GDM1 (cell line): ENCODE measurements at places on chromosomes 13 and 19.
A peak's percentile ranks its signal among the peaks of the same experiment; 100 is the strongest.

DNA sequence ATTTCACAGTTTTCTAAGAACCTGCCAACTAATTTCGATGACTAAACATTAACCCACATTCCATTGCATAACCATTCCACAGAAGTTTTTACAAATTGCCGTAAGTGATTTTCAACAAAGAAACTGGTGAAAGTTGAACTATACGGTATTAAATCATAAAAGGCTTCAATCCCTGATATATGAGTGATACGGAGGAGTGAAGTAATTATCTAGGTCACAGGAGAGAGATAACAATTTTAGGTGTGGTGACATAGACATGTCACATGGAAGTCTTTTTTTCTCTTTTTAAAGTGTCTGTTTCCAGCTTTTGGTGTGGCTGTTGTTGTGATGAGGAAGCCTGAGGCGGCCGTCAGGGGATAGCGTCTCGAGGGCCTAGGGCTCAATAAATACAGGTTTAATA, 29.4 kb downstream of the TBC1D4 start:
- no peak for DNase-seq

DNA sequence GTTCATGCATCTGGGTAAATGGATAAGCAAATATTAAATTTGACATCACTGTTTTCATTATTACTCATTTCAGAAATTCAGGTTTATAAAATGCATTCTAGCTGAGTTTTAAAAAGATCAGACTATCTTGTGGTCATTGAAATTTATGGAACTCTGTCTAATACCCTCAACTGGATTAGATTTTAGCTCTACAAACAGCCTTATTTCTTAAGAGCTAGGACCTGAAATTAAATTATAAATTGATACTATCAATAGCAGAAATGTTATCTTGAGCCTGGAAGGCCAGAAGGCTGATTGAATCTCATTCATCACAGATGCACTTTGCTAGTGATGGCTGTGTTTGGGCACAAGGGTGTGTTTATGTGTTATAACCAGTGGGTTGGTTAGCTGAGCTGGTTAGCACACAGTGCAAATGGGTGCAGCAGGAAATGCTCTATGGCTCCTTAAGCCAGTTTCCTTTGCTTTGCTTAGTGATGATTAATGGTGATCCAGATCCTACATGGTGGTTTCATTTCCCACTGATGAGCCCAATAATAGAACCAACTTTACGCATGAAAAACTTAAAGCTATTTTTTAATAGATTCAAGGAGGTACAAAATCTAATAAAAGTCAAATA, 310.8 kb upstream of the KLF12 start:
- no peak for DNase-seq

- peak; percentile 35 for DNase-seq
Measured at GRCh38 chr13:45092663-45093062, 27.6 kb upstream of the GTF2F2 start.

DNA sequence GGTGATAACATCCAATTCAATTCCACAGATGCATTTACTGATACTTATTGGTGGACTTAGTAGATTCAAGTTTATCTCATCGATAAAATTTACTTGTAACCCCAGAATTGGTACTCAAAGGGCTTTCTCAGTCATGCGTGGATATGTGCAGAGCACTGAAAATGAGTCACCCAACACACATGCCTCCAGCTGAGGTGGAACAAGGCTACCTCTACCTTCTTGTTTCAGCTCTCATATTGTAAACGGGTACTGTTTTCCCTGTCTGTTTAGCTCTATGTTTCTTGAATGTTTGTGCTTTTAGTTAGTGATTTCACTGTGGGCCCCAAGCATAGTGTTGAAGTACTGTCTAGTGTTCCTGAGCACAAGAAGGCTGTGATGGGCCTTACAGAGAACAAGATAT, 1.5 kb downstream of the LRRC63 start:
- no peak for DNase-seq

DNA sequence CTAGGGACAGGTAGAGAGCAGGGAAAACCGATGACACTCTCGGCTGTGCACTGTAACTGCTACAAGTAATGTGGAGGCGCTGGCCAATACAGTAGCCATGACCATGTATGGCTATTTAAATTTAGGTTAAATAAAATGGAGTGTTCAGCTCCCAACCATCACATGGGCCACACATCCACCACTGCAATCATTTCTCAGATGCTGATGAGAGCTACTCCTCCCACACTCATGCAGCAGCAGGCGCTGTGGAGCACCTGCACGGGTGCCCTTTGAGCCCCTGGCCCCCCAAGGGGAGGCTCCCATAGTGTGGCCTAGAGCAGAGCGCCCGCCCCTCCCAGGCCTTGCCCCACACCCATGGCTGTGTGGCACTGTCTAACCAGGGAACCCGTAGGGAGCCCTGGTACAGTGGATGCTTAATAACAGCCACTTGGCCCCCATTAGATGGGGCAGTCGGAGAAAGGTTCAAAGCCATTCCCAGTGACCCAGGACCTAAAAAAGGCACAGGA, 6.0 kb downstream of the ACP4 start:
- no peak for DNase-seq

DNA sequence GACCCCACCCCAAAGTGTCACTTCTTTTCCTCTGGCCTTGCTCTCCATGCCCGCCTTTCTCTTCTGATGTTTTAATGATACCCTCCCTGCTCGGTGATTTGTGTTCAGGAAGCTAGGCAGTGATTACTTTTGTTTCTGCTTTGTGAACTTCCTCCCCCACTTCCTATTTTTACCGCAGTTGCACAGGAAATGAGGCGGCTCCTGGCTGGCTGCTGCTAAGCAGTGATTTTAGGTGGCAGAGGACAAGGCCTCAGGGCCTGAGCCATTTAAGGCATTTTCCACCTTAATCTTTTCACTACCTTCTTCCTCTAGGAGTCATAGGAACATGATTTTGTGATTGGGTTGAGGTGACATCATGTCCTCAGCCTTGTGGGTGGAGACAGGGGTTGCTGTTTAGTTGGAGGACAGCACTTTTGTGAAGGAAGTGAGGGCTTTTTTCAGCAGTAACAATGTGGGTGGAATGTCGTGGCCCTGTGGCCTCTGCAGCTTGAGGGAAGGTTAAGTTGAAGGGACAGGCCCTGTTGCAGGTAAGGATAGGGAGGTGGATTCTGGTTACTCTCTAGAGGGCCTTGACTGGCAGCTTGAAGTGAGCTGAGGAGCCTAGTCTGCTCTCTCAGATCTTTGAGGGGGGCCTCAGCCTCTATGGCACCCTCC, 15.7 kb downstream of the GARRE1 start:
- no peak for DNase-seq

DNA sequence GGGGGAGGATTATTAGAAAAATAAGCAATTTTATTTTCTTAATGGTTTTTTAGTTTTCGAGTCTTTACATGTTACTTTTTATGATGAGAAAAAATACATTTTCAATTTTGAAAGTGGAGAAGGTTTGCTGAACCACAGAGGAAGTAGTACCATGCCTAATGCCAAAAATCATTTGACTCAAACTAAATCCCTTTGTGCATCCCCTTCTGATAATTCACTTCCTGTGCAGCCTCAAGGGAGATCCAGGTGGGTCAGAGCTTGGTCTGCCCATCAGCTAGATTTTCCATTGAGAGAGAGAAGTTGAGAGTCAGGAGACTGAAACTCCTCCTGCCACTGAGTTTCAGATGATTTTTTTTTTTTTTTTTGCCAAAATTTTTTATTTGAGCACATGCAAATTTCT, 571.7 kb downstream of the LIG4 start:
- no peak for DNase-seq

- no peak for DNase-seq
Measured at GRCh38 chr13:91576590-91576989, 178.2 kb downstream of the GPC5 start.

GRCh38 chr13:51825165-51825592, 19.8 kb downstream of the TMEM272 start:
- peak; percentile 33 for DNase-seq
